ENCODE measurements at places on chromosomes 3 and 15.

DNA sequence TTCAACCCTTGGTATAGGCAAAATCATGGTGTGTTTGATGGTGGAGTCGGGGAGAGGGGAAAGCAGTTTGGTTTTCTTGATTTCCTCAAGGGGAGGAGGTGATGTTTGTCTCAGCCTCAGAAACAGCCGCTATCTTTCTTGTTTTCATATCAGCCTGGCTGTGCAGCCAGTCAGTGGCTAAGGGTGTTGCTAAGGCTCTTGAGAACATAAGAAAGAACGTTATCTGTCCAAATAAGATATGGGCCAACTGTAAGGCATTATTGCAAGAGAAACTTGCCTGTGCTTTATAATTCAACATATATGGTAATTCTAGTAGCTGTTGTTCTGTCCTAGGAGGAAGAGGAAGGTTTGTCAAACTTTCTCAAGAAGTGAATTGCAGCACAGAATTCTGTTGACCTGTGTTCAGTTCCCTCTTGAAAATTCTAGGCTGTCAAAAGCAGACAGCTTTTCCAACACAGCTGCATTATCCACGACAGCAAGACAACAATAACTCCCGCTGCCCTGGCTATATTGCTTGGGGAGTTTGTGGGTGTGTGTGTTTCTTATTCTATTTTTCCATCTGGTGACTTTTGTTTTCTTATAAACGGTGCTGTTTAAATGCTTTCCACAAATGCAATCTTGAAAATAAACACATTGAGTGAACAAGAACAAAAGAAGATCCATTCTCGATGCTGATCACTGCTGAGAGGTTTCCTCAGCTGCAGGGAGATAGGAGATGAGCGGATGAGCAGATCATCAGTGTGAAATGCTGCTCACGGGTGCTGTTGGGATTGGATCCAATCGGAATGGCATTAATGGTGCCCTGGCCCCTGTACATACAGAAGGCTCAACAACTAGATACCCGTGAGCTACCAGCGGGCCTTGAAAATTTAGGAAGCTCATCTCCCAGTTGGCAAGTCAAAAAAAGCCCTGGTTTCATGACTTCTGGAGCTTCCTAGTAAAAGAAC is 90.8 kb upstream of the TNFAIP8L3 start:
- DNase-seq = no peak

DNA sequence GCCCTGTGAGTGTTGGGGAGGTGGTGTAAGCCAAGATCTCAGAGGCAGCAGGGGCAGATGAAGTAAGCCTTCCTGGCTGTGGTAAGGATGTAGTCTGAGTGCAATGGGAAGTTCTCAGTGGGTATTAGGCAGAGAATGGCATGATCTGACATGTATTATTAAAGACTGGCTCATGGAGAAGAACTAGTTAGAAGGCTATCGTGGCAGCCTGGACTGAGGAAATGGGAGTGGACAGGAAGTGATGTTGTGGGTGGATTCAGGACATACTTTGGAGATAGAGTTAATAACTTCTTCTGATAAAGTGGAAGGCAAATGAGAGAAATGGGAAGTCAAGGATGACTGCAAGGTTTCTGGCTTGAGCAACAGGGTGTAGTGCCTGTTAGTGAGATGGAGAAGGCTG is 250.9 kb upstream of the CFAP20DC start:
- no peak for DNase-seq

GRCh38 chr3:177283983-177284382 is 86.7 kb upstream of the TBL1XR1 start:
- no peak for DNase-seq

DNA sequence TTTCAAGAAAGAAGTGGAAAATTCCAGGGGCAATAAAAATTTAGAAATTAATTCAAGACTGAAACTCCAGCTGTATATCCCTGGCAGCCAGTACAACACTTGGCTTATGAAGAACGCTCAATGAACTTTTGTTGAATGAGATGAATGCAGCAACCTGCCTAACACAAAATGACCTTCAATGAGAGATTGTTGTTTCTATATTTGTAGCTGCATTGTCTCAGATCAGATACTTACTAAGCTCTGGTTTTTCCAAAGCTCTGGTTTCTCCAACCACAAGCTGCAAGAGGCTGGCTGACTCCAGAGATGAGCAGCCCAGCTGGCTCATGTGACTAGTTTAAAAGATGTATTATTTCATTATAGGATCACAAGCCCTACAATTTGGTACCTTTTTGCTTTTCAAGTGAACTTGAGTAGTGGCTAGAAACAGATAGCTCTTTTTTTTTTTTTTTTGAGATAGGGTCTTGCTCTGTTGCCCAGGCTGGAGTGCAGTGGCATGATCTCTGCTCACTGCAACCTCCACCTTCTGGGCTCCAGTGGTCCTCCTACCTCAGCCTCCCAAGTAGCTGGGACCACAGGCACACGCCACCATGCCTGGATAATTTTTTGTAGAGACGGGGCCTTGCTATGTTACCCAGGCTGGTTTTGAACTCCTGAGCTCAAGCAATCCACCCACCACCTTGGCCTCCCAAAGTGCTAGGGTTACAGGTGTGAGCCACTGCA is 57.4 kb downstream of the UMPS start:
- no peak for DNase-seq

DNA sequence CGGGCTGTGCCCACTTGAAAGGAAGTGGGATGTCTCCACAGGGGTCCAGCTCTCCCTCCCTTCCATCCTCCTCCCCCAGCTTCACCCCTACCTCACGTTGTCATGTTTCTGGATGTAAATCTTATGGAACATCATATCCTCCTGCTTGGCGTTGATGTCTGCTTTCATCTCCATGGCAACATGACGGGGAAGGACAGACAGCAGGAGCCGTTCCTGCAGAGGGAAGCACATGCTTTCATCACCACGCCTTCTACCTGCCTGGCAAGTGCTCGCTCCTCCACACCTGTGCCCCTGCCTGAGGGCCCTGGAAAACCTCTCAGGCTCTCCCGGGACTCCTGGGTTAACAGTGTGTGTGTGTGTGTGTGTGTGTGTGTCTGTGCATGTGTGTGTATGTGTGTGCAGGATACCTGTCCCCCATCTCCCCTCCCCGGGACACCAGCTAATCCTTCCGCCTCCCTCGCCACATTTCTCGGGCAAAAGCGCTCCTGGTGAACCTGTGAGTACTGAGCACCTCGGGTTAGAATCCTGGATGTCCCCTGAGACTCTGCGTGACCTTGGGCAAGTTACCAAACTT is 101.1 kb downstream of the ADCY5 start:
- no peak for DNase-seq

DNA sequence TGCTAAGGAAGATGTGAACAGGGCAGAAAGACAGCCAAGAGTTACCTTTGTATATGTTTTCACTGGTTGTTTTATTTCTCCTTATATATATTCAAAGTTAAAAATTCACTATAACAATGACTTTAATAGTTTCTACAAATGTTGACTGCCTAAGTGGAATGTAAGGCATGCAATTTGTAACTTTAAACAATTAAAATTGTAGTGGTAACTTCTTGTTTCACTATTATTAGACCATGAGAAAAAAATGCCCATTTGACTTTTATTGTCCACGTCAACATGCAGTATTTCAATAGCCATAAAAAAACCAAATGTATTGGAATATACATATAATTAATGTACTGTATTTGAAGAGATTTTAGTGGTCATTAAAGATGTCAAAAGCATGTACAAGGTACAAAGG is 340.7 kb upstream of the CBLB start:
- no peak for DNase-seq

DNA sequence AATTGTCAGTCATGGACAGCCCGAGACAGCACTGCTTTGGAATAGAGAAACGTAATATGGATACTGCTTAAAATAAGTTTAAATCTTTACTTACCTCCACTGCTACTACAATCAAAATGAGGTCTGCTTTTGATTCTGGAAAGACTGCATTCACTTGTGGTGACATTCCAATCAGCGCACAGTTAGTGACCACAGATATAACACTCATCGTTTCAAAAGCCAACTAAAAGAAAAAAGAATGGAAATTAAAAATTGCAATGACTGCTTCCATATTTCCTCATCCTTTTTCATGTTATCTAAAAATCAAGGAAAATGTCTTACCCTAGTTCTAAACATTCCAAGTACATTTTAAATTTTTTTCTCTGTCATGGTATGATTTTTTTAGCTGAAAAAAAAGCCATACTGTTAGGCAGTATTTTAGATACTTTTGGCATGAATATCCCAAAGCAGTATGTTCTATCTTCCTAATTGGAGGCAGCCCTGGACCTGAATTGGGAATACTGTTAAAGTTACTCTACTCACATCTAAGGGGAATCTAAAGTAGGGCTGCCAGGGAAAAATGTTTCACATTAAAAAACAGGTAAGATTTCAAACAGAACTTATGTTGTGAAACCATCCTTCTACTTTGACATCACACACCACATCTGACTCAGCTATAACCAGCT is 72.1 kb downstream of the ANO10 start:
- no peak for DNase-seq

DNA sequence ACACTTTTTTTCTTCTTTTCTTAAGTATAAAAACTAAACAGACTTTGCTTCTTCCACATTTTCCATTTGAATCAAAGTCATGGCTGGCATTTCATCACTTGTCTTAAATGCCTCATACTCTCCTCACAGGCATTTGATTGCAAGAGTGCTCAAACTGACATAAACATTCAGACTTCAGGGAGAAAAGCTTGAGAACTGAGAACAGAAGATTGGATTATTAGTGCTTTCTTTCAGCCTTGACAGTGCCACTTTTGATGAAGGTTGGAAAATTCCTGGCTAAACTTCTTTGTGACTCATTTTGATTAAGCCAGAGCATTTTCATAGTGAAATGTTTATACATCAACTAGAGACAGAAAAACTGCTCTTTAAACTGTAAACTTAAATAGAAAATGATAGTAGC is 544.4 kb downstream of the DIPK2A start:
- no peak for DNase-seq

- no peak for DNase-seq
Observed at GRCh38 chr3:71152039-71152891, 431.3 kb downstream of the FOXP1 start.

All from central memory CD4-positive, alpha-beta T cell (primary cell).